ENCODE measurements at places on chromosomes 1 and 21.

GRCh38 chr1:189007824-189008223, 1469.8 kb downstream of the BRINP3 start:
- no peak for DNase-seq

DNA sequence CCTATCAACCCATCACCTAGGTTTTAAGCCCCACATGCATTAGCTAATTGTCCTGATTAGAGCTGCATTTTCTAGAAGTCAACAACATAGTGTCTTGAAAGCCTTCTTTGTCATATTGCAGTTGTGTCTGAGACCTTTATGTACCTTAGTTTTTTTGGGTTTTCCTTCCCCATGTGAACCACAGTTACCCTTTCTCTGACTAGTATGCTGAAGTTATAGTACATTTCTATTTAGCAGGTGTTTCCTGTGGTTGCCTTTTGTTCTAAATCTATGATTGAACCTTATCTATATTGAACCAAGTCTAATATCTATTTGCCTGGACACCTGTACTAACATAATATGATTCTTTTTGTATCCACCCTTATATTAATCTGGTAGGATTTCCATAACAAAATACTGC, 135.6 kb downstream of the ST6GALNAC3 start:
- DNase-seq, result no peak

DNA sequence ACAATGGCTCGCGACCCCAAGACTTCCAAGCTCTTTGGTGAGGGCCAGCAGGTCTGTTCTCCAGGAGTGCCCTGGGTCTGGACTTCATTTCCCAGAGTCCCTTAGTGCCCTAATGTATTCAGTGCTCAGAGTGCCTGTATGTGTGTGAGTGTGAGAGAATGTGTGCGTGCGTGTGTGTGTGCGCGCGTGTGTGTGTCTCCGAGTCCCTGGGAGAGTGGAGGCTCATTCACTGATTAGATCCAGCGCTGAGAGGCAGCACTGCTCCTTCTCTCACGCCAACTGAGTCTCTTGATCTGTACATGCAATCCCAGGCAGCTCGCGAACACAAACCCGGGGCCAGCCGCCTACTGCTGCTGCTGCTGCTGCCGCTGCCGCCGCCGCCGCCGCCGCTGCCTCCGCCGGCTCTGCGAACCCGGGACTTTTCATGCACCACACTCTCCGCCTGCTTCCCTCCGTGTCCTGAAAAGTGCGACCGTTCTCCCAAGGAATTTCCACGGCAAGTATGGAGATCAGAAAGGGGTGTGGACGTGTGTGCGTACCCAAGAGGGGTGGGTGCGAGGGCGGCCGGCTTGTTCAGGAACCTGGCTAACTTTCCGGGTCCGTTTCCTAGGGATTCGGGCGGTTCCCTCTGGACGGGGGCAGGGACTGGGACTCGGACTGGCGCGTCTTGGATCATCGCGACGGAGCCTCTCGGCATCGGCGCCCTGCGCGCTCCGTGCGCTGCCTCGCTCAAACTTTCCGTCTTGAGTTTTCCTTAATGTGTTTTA, at the start of gene RNF220:
Gene RNF220, plus strand, starts transcription at position 225 of the 767 bp plus-strand sequence.
- peak; percentile 49 for DNase-seq

DNA sequence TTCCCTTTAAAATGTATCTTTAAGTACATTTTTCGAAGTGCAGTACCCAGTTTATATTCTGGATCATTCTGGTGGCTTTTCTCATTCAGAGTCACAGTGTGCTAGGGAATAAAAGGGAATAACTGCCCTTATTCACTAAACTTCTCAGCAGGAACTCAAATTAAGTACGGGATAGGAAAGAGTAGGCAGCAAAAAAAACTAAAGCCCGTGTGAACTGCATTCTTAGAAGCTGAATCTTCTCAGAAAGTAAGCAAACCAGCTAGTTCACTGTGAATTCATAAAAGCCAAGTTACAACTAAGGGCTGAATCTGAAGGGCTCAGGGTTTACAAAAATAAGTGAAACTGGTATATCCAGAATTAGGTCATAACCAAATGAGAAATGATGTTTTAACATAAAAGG, 22.0 kb downstream of the PRPF38A start:
- DNase-seq, result no peak

- DNase-seq, result no peak
Observed at GRCh38 chr21:33552093-33552998, 9.5 kb downstream of the SON start.

GRCh38 chr1:153903841-153904455, 18.8 kb downstream of the GATAD2B start:
- no peak for DNase-seq

DNA sequence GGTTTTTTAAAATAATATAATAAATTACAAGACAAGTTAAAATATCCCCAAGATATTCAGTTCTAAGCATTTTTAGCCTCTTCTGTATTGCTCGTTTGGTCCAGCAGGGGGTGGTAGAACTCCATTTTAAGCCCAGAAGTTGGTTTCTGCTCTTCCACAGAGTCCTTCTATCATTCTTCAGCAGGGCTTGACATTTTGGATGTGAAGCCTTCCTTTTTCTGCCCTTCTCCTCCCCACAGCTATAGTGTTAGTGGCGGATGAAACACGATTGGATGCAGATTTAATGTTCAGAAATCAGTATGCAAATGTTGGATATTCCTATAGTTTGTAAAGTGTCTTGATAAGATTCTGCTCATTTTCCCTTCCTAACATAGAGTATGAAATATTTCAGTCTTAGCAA, 1.4 kb downstream of the NCAM2 start:
- DNase-seq, result no peak

- no peak for DNase-seq
Observed at GRCh38 chr1:24275510-24275909, 43.6 kb upstream of the GRHL3 start.

- peak; percentile 22 for DNase-seq
Observed at GRCh38 chr21:22575165-22575584, 1577.0 kb downstream of the NCAM2 start.

GRCh38 chr1:235783148-235783776, 83.4 kb downstream of the LYST start:
- no peak for DNase-seq

GRCh38 chr1:155706139-155706538, 17.2 kb downstream of the DAP3 start:
- DNase-seq, result no peak

GRCh38 chr1:72524021-72524420, 241.7 kb upstream of the NEGR1 start:
- DNase-seq, result no peak

- DNase-seq, result no peak
Observed at GRCh38 chr1:221573756-221574155, 168.1 kb downstream of the DUSP10 start.

DNA sequence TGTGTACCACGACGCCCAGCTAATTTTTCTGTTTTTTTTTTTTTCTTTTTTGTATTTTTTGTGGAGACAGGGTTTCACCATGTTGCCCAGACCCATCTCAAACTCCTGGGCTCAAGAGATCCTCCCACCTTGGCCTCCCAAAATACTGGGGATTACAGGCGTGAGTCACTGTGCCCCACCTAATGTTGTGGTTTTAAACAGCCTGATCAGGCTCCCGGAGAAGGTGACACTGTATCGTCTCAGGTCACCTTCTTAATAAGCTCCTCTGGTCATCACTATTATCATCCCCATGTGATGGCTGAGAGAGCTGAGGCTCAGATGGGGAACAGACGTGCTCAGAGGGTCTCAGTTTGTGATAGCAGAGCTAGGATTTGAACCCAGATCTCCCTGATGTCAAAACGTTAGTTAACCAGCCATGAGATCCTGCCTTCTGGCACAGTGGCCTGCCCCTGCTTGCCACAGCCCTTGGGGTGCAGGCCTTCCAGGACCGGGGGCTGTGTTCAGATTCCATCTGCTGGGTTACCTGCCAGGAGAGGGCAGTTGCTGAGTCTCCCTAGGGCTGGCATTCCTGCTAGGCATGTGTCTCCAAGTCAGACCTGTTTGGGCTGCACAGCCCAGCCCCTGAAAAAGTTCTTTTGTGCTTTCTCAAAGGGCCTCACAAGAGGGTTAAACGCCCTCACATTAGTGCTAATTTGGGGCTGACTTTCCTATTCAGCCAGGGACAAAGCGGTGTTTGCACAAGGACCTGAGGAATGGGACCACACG, 32.7 kb upstream of the GRHL3 start:
- no peak for DNase-seq

GRCh38 chr1:207988326-207989165, 77.6 kb upstream of the CD34 start:
- DNase-seq, result no peak

GRCh38 chr1:205969229-205969628, 26.0 kb upstream of the SLC26A9 start:
- no peak for DNase-seq

All from thymus (tissue), 14 donors.